ENCODE measurements at places on chromosomes 3 and 15.

GRCh38 chr3:124520970-124521369 is 209.3 kb upstream of the UMPS start:
- DNase-seq: no peak

DNA sequence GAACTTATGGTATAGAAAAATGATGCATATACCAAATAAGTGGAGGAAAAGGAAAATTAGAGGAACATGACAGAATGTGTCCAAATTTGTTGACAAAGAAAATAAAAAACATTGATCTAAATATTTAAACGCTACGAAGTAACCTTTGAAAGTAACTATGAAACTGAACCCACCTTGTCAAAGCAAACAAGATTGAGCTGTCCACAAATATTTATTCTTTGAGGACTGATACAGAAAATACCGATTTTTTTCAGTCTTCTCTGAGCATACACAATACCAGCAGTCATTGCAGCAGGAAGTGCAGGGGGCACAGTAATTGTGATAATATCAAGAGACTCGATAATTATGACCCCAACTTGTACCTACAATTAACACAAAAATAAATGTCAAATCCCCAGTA is 40.0 kb downstream of the ATP13A3 start:
- no peak for DNase-seq

DNA sequence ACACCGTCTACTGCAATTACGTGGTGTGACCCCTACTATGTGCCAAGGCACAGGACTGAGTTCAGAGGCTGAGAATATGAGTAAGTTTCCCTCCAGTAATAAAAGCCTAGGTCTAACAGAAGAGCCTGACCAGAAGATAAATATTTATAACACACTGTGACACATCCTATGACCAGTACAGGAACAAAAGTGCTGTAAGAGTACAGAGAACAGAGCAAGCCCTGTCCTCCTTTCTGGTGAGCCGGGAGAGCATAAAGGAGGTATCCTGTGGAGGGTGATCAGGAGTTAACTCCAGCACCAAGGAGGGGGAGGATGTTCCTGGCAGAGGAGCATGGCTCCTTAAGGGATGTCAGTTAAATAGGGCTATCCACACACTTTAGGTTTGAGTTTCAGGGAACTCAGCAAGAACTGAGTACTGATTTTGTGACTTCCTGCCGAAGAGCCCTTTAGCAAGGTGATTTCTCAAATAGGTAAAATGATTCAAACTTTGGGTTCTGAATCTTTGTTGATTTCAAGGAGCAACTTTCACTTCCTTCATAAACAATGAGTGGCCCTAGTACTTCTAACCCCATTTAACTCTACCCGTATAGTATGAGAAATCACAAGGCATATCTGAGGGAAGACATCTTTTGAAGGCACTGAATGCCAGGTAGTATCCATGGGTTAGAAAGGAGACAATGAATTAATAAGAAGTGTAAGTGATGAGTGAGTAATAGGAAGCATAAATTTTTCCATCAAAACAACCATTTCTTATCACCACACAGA is 198.0 kb downstream of the THRB start:
- DNase-seq: no peak

- peak; percentile 64 for DNase-seq
These were observed 1.3 kb upstream of the MON1A start for GRCh38 chr3:49930922-49931321.

DNA sequence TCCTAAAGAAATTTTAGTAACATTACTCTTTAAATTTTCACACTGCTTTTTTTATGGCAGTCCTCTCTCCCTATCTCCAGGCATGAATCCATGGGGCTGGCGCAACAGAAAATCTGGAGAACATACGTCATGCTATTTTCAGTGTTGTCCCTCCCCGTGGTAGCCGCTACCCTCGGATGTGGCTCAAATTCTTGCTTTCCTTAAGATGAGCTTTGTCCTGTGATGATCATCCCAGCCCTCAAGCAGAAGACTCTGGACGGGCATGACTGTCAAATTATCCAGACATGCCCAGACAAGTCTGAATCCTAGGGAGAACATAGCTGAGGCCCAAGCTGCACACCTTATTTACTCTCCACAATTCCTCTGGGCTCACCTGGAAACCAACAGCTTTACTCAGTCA is 49.1 kb downstream of the FMN1 start:
- no peak for DNase-seq

DNA sequence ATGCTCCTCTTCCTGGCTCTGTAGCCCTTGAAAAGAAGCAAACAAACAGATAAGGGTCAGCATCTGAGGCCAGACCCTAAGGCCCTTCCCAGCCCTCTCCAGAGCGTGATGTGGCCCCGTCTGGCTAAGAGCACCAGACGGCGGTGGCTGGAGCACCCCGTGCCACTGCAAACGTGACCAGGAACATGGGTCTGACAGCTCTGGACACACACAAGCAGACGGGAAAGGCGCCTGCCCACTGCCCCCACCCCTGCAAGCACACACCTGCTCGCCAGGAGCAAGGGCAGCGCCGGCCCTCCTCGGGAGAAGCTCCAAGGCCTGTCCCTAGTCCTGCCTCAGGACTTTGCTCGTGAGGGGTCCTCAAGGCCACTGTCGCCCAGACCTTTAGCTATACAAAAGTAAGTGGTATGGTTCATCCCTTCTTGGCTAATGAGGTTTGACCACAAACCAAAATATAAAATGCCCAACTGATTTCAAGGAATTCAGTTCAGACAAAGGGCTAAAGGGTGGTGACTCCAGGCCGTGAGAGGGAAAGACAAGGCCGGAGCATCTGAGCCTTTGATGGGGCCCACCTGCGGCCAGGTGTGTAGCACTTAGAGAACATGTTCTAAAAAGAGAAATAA is 90.4 kb downstream of the XXYLT1 start:
- DNase-seq: no peak

- no peak for DNase-seq
These were observed 217.6 kb downstream of the KBTBD8 start for GRCh38 chr3:67215690-67216089.

DNA sequence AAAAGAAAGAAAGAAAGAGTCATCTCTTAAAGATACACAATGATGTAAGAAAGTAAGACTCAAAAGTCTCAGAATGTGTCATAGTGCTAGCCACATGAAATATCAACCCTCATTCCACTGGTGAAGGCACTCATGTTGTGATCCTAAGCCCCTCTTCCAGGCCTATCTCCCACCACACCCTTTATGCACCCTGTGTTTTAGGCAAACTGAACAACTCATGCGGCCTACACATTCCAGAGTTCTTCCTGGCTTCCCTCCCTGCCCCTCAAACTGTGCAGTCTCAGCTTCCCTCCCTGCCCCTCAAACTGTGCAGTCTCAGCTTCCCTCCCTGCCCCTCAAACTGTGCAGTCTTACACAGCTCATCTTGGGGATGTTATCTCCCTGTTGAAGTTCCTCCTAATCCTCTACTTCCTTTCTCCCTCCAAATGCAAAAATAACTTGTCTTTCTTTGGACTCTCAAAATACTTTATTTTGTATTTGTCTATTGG is 69.0 kb upstream of the FNDC3B start:
- no peak for DNase-seq

DNA sequence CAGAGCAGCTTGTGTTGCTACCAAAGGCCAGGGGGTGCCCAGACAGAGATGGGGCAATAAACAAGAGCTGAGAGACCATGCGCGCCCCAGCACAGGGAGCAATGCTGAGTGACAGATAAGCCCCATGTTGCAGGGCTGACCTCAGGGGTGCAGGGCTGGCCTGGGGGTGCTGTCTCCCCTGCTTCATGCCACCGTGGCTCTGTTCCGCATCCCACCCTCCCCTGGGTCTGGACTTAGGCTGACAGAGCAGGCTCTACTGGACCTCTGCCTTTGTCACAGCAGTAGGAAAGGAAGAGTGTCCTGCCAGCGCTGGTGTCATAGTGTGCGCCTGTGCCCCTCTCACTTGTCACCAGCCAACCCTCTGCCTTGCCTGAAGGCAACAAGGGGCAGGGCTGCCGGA is 67.4 kb upstream of the IQSEC1 start:
- DNase-seq: no peak

- DNase-seq: no peak
These were observed 51.4 kb downstream of the NFKBIZ start for GRCh38 chr3:101900736-101901135.

- DNase-seq: no peak
These were observed 36.7 kb downstream of the ABTB1 start for GRCh38 chr3:127709320-127710060.

DNA sequence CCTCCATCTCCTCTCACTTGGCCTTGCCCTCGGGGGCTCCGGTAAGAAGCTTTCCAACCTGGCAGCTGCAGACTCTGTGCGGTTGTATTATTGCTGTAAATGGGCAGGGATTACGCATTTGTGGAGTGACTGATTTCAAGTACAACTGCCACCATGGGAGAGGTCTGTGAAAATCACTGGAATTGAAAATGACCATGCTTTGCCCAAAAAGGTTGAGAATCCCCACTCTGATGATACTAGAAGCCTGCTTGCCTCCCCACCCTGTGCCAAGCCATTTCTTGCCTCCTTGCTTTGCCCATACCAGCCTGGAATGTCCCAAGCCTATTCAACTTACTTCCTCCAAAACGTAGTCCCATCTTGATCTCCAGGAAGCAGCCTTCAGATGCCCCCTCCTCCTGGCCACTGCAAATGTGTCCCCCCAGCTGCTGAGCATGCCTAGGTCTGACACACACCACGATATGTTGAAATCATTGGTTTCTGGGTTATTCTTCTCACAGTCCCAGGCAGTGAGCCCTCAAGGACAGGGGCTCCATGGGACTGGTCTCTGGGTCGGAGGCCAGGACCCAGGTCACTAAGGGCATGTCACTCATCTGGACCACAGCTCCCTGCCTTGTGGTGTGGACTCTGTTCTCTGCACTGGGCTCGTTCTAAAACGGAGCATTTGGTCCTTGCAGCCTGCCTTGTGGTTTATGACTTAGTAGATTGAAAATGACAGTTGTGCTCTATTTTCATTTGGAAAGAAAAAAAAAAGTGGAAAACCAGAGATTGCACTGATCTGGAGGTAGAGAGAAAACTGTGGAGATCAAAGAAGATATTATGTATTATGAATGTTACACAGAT is 42.9 kb downstream of the SMAD3 start:
- DNase-seq: no peak

- no peak for DNase-seq
These were observed 272.2 kb upstream of the CFAP20DC start for GRCh38 chr3:59321881-59322540.

- DNase-seq: no peak
These were observed 781.8 kb downstream of the ROBO1 start for GRCh38 chr3:78985981-78986380.

- peak; percentile 87 for DNase-seq
These were observed at the start of gene DLL4 for GRCh38 chr15:40928821-40929659. DLL4 (plus strand) TSS chr15:40929340; CDS start chr15:40929669, 329 bp downstream.

DNA sequence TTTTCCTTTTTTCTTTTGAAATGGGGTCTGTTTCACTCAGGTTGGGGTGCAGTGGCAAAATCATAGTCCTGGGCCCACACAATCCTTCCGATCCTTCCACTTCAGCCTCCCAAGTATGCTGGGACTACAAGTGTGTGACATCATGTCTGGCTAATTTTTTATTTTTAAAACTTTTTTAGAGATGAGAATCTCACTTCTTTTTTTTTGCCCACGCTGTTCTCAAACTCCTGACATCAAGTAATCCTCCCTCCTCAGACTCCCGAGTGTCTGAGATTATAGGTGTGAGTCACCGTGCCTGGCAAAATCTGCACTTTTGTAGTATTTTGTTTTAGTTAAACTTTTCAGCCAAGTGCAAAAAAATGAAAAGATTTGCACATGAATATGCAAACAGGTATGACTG is 171.0 kb downstream of the FNDC3B start:
- DNase-seq: no peak

DNA sequence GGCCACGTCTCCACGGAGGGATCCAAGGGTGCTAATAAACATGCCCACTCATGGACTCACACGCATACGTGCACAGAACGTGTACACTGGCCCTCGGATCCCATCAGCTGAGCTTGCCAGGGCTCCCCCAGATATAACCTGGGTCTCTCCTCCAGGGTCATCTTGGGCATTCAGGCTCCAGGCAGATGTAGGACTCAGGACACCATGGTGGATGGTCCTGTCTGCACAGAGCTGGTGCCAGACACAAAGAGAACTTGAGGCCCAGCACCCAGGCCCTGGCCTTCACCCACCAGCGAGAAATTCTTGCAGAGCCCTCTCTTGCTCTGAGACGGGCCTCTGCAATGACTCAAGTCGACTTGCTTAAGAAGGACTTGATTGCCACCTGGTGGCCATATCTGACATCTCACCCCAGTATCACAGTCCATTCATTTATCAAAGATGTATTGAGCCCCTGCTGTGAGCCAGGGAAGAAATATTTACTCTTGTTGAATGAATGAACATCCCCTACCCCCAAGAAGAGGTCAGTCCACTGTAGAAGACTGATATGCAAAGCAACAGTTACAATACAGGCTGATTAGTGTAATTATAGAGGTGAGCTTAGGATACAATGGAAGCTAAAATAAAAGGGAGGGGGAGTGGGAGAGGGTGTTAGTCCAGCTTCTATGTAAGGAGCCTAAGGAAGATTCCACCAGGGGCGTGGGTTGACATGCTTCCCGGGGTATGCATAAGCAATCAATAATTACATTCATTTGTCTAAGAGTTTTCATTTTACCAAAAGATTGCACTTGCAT is 34.2 kb upstream of the VPS8 start:
- peak; percentile 89 for DNase-seq

GRCh38 chr3:71559578-71560162 is 23.9 kb downstream of the FOXP1 start:
- no peak for DNase-seq

DNA sequence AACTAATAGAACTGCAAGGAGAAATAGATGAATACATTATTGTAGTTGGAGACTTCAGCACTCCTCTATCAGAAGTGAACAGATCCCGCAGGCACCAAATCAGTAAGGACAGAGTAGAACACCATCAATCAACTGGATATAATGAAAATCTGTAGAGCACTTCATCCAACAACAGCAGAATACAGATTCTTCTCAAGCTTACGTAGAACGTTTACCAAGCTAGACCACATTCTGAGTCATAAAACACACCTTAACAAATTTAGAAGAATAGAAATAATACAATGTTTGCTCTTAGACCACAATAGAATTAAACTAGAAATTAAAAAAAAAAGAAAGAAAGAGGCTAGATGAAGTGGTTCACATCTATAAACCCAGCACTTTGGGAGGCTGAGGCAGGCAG is 70.7 kb upstream of the NEDD4 start:
- DNase-seq: no peak

DNA sequence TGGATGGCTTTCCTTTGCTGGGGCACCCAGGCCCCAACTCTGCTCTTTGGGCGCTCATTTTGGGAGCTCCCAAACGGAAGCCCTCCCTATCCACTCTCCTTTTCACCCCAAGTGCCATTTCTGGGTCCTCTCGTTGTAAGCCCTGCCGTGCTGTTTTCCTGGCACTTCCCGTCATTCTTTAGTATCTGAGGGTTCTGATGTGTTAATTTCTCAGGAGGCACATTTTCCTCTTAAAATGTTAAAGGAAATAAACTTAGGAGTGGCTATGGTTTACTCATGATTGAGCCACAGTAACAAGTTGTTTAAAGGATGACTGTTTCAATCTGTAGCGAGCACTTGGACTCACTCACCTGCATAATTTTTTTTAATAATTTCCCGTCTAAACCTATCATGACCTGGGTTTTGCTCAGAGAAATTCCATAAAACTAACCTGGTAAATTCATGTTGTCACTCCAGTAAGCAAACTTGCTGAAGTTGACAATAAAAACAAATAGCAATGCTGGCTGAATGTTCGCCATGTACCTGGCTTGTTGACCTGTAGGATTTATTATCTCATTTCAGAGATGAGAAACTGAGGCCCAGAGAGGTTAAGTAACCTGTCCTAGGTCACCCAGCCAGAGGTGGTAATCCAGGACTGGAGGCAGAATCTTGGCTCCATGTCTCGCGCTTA is 10.6 kb downstream of the ALDH1A3 start:
- no peak for DNase-seq

GRCh38 chr15:92112180-92112579 is 258.7 kb downstream of the SLCO3A1 start:
- no peak for DNase-seq

- no peak for DNase-seq
These were observed 71.1 kb downstream of the CHSY1 start for GRCh38 chr15:101180620-101181307.
